ENCODE measurements at places on chromosomes 16 and 17.

- DNase-seq = no peak
These were observed 12.8 kb downstream of the HMOX2 start for GRCh38 chr16:4489030-4489429.

- DNase-seq = no peak
These were observed 144.3 kb downstream of the VPS53 start for GRCh38 chr17:570388-570787.

- no peak for DNase-seq
These were observed 17.2 kb upstream of the MYOCD start for GRCh38 chr17:12648498-12648897.

DNA sequence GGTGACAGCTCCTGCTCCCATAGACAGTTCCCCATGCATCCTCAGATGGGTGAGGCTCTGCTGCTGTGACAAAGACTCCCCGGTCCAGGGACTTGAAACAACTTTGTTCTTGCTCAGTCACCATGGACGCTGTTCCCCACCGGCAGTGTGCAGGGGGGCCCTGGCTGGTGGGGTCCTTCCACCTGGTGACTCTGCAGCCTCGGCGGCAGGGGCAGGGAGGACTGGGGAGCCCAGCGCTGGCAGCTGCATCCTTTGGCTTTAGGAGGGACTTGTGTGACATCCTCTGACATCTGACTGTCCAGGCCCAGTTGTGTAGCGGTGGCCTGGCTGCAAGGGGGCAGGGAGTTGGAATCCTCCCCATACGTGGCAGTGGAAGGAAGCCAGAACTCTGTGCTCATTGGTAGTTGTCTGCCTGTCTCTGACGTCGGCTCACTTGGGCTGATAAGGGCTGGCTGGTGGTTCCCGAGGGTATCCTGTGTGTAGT lies 107.3 kb downstream of the CMIP start:
- no peak for DNase-seq

DNA sequence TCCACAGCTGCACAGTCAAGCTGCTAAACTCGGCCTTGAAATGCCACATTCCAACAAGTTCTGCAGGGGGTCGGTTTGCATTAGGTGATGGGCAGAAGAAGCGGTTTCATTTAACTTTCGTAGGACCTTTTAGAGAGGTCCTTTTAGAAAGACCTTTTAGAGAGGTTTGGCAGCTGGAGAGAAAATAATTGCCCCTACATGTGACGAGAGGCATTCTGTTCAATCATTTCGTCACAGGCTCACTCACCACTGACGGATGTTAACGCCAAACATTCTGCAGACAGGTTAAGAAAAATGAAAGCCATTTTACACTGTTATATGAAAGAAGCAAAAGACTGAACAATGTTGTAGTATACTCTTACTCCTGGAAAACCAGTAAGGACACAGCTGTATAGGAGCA lies 76.5 kb upstream of the ZNF423 start:
- DNase-seq = no peak

- no peak for DNase-seq
These were observed 164.7 kb downstream of the MSI2 start for GRCh38 chr17:57420734-57421717.

DNA sequence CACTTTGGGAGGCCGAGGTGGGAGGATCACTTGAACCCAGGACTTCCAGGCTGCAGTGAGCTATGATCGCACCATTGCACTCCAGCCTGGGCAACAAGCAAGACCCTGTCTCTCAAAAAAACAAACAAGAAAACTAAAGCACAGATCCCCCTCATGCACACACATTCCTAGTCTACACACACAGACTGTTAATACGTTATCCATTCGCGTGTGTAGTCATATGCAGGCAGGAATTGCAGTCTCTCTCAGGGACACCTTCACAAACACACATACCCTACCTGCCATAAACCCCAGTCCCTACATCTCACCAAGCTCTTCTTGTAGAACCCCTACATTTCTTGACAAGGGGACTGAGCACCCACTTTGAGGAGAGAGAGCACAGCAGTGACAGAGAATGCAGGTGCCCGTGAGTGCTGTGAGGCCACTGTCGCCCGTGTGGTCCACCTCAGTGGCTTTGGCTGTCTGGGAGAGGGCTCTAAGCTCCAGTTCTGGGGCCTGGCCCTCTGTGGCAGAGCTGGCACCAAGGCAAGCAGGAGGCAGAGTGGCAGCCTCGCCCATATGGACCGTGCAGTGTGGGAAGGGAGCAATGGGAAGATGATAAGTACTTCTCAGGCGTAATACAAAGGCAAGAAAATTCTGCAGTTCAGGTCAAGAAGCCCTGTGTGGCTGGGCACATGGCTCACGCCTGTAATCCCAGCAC lies 59.0 kb upstream of the RPH3AL start:
- DNase-seq = peak; percentile 20

- DNase-seq = no peak
These were observed 24.3 kb downstream of the SPECC1 start for GRCh38 chr17:20033415-20033814.

DNA sequence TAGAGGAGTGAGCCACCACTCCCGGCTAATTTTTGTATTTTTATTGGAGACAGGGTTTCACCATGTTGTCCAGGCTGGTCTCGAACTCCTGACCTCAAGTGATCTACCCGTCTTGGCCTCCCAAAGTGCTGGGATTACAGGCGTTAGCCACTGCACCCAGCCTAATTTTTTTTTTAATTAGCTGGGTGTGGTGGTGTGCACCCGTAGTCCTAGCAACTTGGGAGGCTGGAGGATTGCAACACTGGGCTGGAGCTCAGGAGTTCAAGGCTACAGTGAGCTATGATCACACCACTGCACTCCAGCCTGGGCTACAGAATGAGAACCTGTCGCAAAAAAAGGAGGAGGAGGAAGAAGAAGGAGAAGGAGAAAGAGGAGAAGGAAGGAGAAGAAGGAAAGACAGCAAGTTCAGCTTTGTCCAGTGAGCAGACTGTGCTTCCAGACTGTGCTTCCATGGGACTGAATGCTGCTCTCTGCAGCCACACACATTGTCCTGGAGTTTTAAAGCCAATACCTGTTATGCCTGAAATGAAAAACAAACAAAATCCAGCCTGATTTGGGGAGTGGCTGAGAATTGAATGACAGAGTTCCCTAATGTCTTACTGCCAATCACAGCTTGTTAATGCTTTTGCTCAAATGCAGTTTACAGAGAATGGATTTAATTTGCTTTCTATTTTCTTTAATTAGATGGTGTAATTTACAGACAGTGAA lies 2.8 kb upstream of the TNFRSF13B start:
- DNase-seq = no peak

GRCh38 chr17:78557598-78558039 lies 19.6 kb downstream of the DNAH17 start:
- no peak for DNase-seq

DNA sequence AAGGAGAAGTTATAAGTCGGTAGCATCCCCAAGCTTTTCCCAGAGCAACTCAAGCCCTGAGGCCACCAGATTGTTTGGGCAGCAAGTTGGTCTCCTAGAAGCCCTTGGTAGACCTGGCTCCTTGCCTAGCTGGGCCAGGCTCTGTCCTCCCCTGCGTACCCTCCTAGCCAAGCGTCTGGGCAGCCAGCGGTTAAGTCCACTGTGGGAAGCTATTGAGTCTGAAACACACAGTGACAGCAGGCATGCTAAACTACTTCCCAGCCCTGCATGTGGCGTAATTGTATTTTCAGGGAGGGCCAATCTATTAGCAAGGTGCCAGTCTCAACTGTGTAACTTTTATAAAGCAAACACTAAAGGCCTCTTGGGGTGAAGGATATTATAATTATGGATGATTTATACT lies 419.1 kb upstream of the RBFOX1 start:
- no peak for DNase-seq

Data from B cell (primary cell).